ENCODE measurements at places on chromosomes 6 and 20.
A peak's percentile ranks its signal among the peaks of the same experiment; 100 is the strongest.

GRCh38 chr6:111864138-111865048 is 8.9 kb downstream of the FYN start:
- DNase-seq: no peak

- no peak for DNase-seq
These were observed 38.5 kb downstream of the ARFGEF2 start for GRCh38 chr20:48959899-48960550.

DNA sequence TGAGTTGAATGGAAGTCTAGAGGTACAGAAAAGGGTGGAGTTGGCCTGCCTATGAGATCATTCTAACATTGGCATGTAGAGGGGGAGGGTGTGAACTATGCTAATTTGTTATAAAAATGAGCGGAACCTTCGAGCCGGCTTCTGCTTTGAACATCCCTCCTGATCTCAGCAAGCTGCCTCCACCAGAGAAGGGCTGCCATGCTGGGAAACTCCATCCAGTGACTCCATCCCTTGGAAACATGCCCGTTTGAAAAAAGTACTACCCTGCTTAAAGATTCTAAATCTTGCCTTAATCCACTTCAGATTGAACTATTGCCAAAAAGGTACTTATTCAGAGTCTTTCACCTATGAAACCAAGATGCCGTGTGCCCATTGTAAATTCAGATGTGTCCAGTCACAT is 43.6 kb upstream of the TMEM170B start:
- DNase-seq: no peak

DNA sequence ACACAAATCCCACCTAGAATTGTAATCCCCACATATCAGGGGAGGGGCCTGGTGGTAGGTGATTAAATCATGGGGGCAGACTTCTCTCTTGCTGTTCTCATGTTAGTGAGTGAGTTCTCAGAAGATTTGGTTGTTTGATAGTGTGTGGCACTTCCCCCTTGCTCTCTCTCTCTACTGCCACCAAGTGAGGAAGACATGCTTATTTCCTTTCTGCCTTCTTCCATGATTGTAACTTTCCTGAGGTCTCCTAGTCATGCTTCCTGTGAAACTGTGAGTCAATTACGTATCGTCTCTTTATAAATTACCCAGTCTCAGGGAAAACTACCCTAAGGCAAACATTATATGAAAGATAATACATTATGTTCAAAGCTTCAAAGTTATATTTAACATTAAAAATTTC is 1297.5 kb upstream of the CITED2 start:
- no peak for DNase-seq

DNA sequence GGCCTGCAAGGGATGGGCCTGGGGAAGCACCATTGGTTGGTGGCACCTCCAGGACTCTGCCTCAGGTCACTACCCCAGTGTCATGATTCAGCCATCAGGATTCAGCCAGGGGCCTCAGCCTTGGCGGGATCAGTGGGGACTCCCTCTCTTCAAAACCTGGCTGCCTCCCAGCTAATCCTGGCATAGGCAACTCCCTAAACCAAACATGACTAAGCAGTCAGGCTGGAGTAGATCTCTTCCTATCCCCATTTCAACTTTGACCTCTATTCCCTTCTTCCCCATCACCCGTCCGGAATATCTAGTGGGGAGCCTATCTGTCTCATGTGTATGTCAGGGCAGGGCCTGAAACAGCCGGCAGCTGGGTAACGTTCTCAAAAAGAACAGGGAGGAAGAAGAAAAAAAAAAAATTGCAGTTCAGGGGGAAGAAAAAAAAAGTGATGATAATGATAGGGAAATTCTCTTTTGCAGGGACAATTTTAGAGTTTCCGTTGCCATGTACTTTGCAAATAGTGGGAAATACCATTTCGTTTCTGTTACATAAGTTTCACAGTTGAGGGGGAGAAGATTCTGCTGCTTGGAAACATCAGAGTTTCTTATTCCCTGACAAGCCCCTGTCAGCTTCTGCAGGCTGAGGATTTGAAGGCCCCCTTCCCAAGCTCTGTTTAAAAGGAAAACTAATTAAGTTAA is 4.1 kb upstream of the PREX1 start:
- DNase-seq: peak; percentile 44

- no peak for DNase-seq
These were observed 127.5 kb downstream of the RIN2 start for GRCh38 chr20:19885594-19885938.

DNA sequence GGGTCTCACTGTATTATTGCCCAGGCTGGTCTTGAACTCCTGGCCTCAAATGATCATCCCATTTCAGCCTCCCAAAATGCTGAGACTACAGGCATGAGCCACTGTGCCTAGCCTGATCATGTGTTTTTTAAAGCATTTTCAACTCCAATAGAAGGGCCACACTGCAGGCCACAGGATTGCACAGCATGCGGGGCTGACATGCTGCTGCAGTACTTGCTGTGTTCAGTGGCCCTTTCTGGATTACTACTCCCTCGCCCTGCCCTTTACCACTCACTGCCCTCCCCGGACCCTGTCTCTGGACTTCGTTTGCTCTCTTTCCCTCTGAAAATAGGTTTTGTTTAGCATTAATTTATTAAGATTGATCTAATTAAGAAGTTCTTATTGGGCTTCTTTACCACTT is 37.3 kb downstream of the HECA start:
- DNase-seq: no peak

DNA sequence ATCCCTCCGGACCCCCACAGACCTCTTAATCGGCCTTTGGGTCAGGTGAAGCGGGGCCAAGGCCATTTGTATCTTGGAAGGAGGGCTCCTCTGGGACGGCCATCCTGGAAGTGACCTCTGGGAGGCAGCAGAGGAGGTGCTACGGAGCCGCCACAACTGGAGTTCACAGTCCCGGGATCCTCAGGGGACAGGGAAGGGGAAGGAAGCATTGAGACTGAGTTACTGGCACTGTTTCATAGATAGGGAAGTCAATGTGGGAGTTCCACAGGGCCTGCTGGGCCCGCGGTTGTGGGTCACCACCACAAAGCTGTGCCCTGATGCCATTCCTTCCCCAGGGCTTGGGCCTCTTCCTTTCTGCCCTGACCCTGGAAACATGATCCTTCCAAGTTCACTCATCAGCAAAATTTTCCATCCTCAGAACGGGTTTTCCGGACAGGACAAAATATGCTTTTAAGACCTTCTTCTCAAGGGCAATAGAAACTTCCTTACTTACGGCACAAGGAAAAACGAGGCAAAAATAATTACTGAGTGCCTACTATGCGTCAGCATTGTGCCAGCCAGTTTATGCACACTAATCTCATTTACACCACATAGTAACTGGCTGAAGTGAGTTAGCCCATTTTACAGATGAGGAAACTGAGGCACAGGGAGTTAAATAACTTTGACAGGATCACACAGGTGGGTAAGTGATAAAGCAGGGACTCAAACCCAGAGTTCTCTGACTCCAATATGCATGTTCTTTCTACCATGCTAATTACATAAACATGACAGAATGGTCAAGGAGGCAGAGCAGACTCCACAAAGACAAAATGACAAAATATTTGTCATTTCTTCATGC is 143.8 kb downstream of the UNC5CL start:
- peak; percentile 74 for DNase-seq

GRCh38 chr20:43431134-43431519 is 26.6 kb upstream of the SRSF6 start:
- no peak for DNase-seq

GRCh38 chr6:158496700-158497099 is 63.2 kb upstream of the TMEM181 start:
- DNase-seq: no peak

DNA sequence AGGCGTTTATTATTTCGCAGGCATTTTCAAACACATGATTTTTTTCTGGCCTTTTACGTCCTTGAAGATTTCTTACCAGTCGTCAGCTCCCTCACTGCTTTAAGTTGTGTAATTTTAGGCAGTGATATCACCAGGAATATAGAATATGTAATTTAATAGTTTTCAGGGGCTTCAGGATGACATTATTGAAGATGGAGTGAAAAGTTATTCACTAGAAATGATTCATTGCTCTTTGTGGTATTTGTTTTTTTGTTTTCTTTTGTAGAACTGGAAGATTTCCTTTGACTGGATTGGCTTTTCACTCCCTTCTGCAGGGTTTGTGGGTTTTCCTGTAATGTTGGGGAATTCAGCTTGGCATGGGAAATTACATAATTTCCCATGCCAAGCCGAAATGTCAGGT is 2.0 kb downstream of the LRRC1 start:
- DNase-seq: no peak

DNA sequence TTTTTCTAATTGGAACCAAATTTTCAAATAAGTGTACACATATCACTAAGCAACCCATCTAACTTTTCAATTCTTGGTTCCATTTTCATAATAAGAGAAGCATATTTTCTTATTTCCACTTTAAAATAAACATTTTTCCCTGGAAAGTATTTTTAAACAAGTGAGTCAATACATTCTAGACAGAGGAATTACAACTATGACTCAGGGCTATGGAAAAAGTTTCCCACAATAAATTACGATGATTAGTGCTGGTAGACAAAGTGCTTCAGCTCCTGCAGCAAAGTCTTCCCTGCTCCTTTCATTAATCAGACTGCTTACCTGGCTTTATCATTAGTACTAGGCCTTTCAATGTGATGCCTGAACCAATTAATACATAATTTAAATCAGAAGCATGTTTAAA is 322.5 kb downstream of the HACE1 start:
- DNase-seq: peak; percentile 79

GRCh38 chr6:148223424-148223842 is 119.2 kb upstream of the SASH1 start:
- peak; percentile 56 for DNase-seq

DNA sequence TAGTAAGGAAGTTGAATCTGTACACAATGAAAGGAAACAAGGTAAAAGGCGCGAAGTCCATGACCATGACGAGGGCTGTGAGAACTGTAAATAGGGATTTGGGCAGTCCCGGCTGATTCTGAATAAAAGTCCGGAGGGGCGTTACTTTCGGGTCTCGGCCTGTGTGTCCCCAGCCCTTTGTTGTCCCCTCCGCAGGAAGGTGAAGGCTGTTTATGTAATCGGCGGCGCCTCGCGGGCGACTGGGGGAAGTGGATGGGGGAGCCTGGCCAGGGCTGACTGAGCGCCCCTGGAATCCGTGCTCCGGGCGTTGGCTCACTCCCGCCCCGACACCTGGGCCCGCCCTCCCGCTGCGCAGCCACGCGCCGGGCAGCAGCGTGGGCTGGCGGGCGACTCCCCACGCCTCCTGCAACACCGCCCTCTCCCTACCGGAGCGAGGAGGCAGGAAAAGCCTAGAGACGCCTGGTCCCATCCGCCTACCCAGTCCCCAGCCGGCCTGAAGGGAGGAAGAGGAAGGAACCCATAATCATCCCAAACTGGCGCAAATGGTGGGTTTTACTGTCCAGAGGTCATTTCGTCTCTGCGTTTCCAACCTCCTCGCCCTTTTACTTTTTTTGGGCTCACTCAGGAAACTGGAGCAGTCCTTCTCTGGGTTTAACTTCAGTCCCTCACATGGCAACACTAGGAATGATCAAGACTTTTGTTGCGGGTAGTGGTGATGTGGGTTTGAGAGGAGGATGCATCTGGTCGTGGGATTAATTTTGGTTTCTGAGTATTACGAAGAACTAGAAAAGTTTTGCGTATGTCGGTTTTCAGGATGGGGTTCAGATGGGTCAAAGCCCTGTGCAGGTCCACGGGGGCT is 12.1 kb downstream of the TRIM31 start:
- DNase-seq: no peak

DNA sequence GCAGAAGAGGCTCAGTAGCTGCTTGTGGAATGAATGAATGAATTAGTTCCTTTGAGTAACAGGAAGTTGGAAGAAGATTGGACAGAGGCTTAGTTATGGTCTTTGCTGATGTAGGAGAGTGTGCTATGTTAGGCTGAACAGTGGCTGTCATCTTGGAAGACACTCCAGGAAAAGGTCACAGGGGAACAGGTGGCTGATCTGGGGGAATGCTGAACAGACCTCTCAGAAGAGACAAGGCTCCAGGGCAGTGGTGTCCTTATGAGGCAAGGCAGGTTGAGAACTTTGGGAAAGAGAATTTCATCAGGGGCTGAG is 62.3 kb downstream of the UTRN start:
- no peak for DNase-seq

GRCh38 chr20:11929947-11930346 is 12.3 kb downstream of the BTBD3 start:
- no peak for DNase-seq

DNA sequence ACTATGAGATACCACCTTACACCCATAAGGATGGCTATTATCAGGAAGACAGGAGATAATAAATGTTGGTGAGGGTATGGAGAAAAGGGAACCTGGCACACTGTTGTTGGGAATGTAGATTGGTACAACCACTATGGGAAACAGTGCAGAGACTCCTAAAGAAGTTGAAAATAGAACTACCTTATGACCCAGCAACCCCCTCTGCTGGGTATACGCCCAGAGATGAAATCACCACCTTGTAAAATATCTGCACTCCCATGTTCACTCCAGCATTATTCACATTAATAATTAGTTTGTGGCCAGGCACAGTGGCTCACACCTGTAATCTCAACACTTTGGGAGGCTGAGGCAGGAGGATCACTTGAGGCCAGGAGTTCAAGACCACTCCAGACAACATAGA is 26.8 kb downstream of the ZBTB9 start:
- DNase-seq: no peak

- DNase-seq: no peak
These were observed 174.9 kb downstream of the CD109 start for GRCh38 chr6:73870907-73871306.

- peak; percentile 94 for DNase-seq
These were observed 28.3 kb downstream of the RIN2 start for GRCh38 chr20:19786311-19786710.

GRCh38 chr6:149147195-149147594 is 170.3 kb upstream of the TAB2 start:
- no peak for DNase-seq

GRCh38 chr6:24763578-24763977 is 11.2 kb upstream of the GMNN start:
- no peak for DNase-seq

GRCh38 chr6:131381709-131382093 is 191.3 kb upstream of the ARG1 start:
- DNase-seq: peak; percentile 19

- DNase-seq: no peak
These were observed 12.5 kb upstream of the RANBP9 start for GRCh38 chr6:13724182-13724581.

GRCh38 chr6:128759901-128760300 is 123.0 kb upstream of the LAMA2 start:
- DNase-seq: no peak

DNA sequence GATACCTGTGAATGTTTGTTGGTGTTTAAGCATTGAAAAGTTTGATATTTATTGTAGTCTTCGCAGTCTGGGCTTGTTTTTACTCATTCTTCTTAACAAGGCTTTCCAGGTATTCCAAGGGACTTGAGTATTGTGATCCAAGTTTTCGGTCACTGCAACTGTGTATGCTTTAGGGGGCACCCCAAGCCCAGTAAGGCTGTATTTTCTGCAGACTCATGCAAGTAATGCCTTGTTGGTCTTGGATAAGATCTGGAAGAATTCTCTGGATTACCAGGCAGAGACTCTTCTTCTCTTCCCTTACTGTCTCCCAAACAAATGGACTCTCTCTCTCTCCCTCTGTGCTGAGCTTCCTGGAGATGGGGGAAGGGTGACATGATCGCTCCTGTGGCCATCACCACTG is 82.1 kb downstream of the RFPL4B start:
- peak; percentile 48 for DNase-seq

- DNase-seq: peak; percentile 29
These were observed 232.4 kb upstream of the RSPO3 start for GRCh38 chr6:126886106-126886505.

- DNase-seq: no peak
These were observed 1.9 kb downstream of the TMEM200A start for GRCh38 chr6:130367767-130368166.

Measured in fibroblast of skin of abdomen (primary cell).